ENCODE measurements at places on chromosomes 4 and X.

- DNase-seq: no peak
These were observed 79.7 kb downstream of the ADRA2C start for GRCh38 chr4:3845744-3846429.

DNA sequence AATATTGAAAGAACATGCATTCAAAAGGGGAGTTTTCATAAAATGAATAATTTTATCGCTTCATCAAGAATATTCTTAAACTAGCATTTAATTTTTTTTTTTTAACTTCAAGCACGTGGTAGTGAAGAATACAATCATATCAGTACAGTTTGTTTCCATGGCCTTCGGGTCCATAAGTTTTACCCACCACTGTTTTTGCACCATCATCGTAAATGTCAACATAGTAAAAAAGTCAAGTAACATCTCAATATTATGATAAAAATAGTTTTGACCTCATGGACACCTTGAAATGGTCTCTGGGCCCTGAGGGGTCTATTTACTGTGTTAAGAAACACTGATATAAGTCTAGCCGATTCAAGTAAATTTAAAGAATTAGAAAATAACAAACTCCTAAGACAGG lies 80.2 kb downstream of the ANKRD17 start:
- no peak for DNase-seq

DNA sequence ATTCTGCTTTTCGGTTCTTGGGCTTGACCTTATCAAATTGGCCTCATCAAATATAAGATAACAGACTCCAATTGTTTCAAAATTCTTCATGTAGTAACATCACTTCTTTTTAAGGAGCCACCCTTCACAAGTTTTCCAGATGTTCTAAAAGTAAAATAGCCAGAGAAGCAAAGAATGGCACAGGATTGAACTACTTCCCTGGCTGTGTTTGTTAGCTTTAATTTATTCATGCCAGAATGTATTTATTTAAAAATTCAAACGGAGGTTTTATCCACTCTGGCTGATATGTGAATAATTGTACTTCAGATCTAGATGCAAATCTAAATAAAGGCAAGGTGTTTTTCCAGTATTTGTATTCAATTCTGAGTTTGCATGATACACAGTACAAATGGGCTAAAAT lies 581.3 kb upstream of the TENM3 start:
- no peak for DNase-seq

GRCh38 chrX:47169726-47170515 lies 23.7 kb upstream of the UBA1 start:
- no peak for DNase-seq

- DNase-seq: no peak
These were observed 32.4 kb downstream of the ADH7 start for GRCh38 chr4:99402765-99403164.

DNA sequence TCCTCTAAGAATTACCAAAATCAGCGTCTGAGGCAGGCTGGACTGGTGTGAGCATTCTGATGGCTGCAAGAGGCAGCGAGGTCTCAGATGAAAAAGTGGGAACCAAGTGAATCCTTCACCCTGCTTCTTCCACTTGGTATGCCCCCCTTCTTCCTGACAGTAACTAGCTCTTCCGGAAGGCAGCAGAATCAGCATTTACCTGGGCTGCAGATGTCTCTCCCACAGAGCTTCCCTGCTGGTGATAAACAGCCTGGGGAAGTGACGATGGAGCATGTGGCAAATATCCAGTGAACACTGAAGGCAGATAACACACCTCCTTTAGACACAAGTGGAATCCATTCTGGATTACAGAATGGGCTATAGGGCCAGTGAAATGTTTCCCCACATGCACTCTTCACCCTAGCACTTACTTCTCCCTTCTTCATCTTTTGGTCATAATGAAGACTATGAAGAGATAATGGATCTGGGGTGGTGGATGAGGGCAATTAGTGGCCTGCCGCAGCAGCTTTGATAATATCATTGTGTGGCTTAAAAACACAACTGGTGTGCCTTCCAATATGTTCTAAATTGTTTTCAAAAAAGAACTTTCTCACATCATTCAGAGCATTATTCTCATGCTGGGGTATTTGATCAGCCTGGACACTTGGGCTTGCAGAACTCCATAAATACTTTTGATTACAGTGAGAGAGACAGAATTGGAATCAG lies 60.8 kb upstream of the TBC1D9 start:
- DNase-seq: no peak

- no peak for DNase-seq
These were observed 35.8 kb downstream of the MEPE start for GRCh38 chr4:87868522-87868921.

DNA sequence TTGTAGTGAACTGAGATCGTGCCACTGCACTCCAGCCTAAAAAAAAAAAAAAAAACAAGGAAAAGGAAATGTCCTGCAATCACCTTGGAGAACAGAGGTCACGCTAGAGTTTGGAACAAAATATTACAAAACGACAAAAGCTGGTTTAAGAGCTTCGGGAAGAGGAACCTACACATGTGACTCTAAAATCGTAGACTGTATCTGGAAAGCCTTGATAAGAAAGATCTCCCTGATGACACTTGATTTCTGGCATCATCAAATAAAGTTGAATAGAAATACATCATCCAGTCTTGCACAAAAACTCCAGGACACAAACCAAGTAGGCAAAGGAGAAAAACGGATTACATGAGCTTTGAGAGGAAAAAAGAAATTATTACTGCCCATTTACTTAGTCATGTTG lies 31.1 kb upstream of the DOCK11 start:
- no peak for DNase-seq

- DNase-seq: no peak
These were observed 365.9 kb downstream of the CXXC4 start for GRCh38 chr4:104128850-104129213.
